Diencephalon (tissue), 1 donor: ENCODE measurements at places on chromosomes 4 and X. TPM values are rescaled to one million over a fixed set of nuclear protein-coding genes. Genes with fewer than 3 reads are reported as not detected.

Gene HTATSF1
- 81.7 TPM for total RNA-seq

Gene TMEM131L
- total RNA-seq, result 27.0 TPM

Gene NIPAL1
- total RNA-seq, result 3.0 TPM

Gene PYURF
- total RNA-seq, result 78.2 TPM

Gene TCEAL9
- total RNA-seq, result 42.9 TPM

Gene ETFDH
- total RNA-seq, result 27.2 TPM

Gene GAGE12H
- total RNA-seq, result not detected

Gene VCX2
- not detected for total RNA-seq

Gene PRSS12
- total RNA-seq, result 21.7 TPM

Gene PLP1
- total RNA-seq, result 43.8 TPM

Gene TRIM61
- 3.2 TPM for total RNA-seq

Gene PNMA5
- total RNA-seq, result 9.7 TPM

Gene MAGEA6
- total RNA-seq, result not detected

Gene KLHL4
- 9.5 TPM for total RNA-seq

Gene ADGRL3
- total RNA-seq, result 257 TPM

Gene NFKB1
- total RNA-seq, result 9.7 TPM

Gene TMEM31
- total RNA-seq, result not detected

Gene RAI2
- 2.8 TPM for total RNA-seq

Gene KLHL15
- 30.2 TPM for total RNA-seq

Gene STS
- 11.5 TPM for total RNA-seq

Gene EPGN
- not detected for total RNA-seq

Gene NAP1L5
- total RNA-seq, result 86.7 TPM

Gene MAGED4B
- total RNA-seq, result 112 TPM

Gene MAPK10
- total RNA-seq, result 217 TPM

Gene TMSB15C
- 30.4 TPM for total RNA-seq

Gene PHF8
- 11.5 TPM for total RNA-seq
